ENCODE measurements at places on chromosomes 11 and 22. TPM values are rescaled to one million over a fixed set of nuclear protein-coding genes. Genes with fewer than 3 reads are reported as not detected.

DNA sequence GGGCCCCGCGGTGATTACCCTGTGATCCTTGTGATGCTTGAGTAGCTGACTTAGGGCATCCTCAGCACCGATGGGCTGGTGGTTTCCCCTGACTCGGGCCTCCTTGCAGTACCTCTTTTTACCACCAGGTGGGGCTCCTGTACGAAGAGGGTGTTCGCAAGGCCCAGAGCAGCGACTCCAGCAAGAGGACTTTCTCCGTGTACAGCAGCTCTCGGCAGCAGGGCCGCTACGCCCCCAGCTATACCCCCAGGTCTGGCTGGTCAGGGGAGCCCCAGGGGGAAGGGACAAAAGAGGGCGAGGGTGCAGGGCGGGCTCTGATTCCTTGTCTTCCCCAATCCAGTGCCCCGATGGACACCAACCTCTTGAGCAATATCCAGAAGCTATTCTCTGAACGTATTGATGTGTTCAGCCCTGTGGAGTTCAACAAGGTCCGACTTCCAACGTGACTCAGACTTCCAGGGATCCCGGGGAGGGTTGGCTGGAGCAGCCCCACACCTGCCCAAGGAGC is 1.3 kb upstream of the TM7SF2 start:
- peaks cover 12% of the 10 kb centered on the region for H3K36me3 ChIP-seq
- DNase-seq = no peak

The SAA1 gene
- 60.4 TPM for total RNA-seq

- H3K4me1 ChIP-seq = no peaks in the 10 kb centered on the region
- no peak overlapping the region for H3K4me3 ChIP-seq
- H3K36me3 ChIP-seq = no peaks in the 10 kb centered on the region
Observed at GRCh38 chr11:66415423-66415822, 5.4 kb upstream of the NPAS4 start.

The SLC36A4 gene
- total RNA-seq = 16.7 TPM

DNA sequence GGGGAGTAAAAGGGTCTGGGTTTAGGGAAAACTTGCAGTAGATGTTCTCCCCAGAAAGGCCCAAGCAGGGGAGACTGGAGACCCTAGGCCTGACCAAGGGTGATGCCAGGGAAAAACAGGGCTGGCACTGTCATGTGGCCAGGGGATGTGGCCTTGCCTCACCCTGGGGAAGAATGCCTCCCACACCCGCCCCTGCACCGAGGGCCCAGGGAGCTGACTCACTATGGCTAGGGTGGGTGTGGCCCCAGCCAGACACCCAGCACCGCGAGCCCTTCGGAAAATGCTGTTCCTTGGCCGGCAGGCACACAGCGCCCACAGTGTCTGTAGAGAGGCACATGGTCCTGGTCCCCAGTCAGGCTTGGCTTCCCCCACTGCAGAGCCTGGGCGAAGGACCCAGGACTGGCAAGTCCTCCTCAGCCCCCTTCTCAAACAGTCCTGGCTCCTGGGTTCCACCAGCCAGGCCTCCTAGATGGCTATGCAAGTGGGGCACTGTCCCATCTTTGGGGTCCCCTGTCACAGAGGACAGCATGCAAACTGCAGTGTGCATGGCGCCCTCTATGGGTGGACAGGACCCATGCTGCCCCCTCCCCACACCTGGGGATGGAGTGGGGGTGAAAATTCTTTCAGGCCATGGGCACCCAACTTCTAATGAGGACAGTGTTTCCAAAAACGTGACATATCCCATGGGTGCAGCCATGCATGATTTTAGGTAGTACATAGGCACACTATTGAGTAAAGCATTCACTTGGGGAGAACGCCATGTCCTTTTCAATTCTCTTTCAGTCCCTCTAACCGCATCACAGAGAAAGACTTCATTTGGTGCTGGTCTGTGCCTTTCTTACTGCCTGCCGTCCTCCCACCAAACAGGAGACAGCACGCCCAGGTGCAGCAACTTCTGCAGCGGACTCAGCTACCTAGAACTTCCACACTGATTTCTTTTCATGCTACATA is 15.2 kb downstream of the TMPRSS5 start:
- peak; percentile 92 for DNase-seq
- no peak overlapping the region for H3K4me3 ChIP-seq
- H3K27ac ChIP-seq = no peak overlapping the region
- H3K4me1 ChIP-seq = peaks cover 5% of the 10 kb centered on the region

DNA sequence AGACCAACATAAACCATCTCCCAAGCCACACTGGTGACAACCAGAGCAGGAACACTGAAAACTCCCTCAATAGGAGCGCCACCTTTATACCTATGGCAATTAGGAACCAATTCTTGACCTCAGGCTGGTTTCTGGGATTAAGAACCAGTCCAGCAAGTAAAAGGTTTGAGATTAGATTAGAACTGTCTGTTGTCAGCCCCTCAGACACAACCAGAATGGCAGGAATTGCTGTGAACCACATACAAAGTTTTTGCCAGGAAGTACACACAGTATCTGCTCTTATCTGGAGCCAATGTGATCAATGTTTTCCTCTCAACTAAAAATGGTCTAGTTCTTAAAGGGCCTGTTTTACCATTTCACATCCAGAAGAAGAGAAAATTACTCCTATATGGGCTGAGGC is 55.2 kb downstream of the RBFOX2 start:
- H3K4me1 ChIP-seq = peaks cover 60% of the 10 kb centered on the region
- no peaks in the 10 kb centered on the region for H3K36me3 ChIP-seq
- H3K4me3 ChIP-seq = no peak overlapping the region

- H3K4me3 ChIP-seq = no peak overlapping the region
- no peaks in the 10 kb centered on the region for H3K4me1 ChIP-seq
- H3K36me3 ChIP-seq = peaks cover 60% of the 10 kb centered on the region
- no peak overlapping the region for H3K27ac ChIP-seq
Observed at GRCh38 chr11:93756748-93757147, 15.3 kb downstream of the C11orf54 start.

- H3K36me3 ChIP-seq = no peaks in the 10 kb centered on the region
- no peaks in the 10 kb centered on the region for H3K27me3 ChIP-seq
- H3K4me3 ChIP-seq = no peak overlapping the region
- DNase-seq = no peak
- no peak overlapping the region for H3K27ac ChIP-seq
Observed at GRCh38 chr11:2472428-2473186, 27.8 kb downstream of the KCNQ1 start.

DNA sequence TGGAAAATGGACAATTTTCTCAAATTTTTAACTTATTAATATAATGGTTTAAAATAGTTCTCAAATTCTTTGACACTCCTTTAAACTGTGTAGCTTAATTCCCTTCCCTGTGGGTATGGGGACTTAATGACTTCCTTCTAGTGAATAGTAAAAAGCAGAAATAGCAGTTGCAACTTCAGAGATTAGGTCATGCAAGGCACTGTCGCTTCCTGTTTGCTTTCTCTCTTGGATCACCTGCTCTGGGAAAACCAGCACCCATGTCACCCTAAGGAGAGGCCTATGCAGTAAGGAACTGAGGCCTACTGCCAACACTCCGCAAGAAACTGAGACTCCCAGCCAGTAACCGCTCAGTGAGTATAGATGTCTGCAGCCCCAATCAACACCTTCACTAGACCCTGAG is 5.5 kb upstream of the PANX3 start:
- DNase-seq = no peak
- no peak overlapping the region for H3K4me3 ChIP-seq
- H3K36me3 ChIP-seq = no peaks in the 10 kb centered on the region
- no peaks in the 10 kb centered on the region for H3K27me3 ChIP-seq

- H3K27ac ChIP-seq = no peak overlapping the region
- no peaks in the 10 kb centered on the region for H3K36me3 ChIP-seq
- DNase-seq = no peak
- no peaks in the 10 kb centered on the region for H3K4me1 ChIP-seq
- H3K4me3 ChIP-seq = no peak overlapping the region
- no peaks in the 10 kb centered on the region for H3K27me3 ChIP-seq
Observed at GRCh38 chr11:47204637-47204989, 10.2 kb upstream of the DDB2 start.

DNA sequence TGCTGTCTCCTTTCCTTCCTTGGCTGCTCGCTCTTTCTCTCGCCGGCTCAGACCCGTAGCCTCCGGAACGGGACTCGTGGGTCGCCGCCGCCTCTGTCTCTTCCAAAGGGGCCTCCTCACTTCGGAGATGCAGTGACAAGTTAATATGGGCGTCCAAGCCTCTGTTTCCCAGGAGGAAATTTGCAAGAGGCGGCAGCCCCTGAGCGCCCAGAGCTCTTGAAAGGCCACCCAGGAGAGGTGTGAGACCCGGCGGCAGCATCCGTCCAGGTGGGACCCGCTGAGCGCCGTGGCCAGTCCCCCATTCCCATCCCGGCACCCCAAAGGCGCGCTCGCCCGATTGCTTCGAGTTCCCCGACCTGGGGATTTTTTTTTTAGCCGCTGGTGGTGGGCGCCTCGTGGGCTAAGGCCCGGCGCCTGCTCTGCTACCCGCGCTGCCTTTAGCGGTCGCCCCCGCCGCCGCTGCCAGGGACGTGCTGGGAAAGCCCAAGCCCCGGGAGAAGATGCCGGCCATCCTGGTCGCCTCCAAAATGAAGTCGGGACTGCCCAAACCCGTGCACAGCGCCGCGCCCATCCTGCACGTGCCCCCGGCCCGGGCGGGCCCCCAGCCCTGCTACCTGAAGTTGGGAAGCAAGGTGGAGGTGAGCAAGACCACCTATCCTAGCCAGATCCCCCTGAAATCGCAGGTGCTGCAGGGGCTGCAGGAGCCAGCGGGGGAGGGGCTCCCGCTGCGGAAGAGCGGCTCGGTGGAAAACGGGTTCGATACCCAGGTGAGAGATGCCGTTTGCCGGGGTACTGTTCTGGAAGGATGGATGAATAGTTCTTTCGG is 772 bp downstream of the NAV2 start:
- no peaks in the 10 kb centered on the region for H3K27me3 ChIP-seq
- peak overlapping the region; percentile 80 for H3K27ac ChIP-seq

The SELENOH gene
- 120 TPM for total RNA-seq

The OR52I1 gene
- not detected for total RNA-seq

GRCh38 chr22:47114813-47115517 is 352.5 kb downstream of the TBC1D22A start:
- no peak overlapping the region for H3K4me3 ChIP-seq
- no peaks in the 10 kb centered on the region for H3K4me1 ChIP-seq
- H3K36me3 ChIP-seq = no peaks in the 10 kb centered on the region
- H3K27me3 ChIP-seq = no peaks in the 10 kb centered on the region
- no peak for DNase-seq

DNA sequence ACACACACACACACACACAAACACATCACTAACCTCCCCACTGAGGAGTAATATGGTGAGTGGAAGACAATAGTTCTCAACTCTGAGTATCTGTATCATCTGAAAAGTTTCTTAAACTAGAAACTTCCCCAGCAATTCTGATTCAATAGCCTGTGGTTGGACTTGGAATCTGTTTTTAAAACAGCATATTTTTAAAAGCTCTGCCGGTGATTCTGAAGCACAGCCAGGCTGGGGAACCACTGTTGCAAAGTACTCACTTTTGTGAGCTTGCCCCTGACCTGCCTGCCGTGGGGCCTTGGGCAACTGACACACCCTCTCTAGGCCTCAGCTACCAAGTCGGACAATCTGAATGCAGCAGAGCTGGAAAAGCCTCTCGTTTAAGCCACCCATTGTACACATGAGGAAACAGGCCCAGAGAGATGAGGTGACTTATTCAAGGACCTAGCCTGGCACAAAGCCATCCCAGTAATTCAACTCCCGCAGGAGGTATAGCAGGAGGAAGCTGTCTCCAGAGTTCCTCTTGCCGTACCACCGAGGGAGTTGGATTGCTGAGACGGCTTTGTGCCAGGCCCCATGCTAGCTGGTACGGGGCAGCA is 8.9 kb downstream of the SLC15A3 start:
- no peaks in the 10 kb centered on the region for H3K27me3 ChIP-seq
- no peak overlapping the region for H3K4me3 ChIP-seq
- peaks cover 25% of the 10 kb centered on the region for H3K36me3 ChIP-seq
- peaks cover 18% of the 10 kb centered on the region for H3K4me1 ChIP-seq

DNA sequence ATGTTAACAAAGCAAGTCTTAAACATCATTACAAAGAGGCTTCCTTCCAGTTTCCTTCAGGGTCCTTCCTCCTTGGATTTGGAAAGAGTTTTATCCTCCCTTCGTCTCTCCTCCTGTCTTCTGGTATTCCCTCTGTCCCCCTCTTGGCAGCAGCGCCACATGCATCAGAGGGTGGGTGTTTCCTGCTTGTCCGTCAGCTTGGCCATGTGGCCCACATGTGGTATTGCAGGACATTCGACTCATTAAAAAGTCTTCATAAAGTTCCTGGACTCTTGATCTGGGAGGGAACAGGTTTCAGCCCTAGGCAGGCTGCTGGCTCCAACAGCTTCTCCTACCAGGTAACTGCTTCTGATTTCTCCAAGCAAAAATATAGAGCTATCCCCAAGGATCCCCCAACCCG is 189.8 kb downstream of the CSNK2A3 start:
- H3K27ac ChIP-seq = peak overlapping the region; percentile 14
- peaks cover 6% of the 10 kb centered on the region for H3K4me1 ChIP-seq
- DNase-seq = no peak

GRCh38 chr11:41533761-41534160 is 74.3 kb upstream of the LRRC4C start:
- no peaks in the 10 kb centered on the region for H3K36me3 ChIP-seq
- H3K27ac ChIP-seq = no peak overlapping the region
- DNase-seq = no peak
- no peaks in the 10 kb centered on the region for H3K27me3 ChIP-seq

The RIMBP3C gene
- total RNA-seq = not detected

DNA sequence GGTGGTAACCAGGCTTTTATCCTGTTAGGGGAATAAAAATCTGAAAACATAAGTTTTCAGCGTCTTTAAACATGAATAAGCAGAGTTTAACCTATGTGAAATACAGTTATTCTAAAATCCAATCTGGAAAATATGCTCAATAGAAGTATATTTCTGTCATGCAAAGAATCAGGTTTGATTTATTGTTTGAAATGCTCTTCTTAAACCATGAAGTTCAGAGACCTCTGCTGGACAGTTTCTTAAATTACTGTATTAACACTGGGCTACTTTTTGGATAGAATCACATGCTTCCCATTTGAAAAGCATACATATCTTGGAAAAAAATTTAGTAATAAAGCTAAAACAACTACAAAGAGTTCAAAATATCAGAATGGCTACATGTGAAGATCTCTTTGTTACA is 25.4 kb downstream of the APIP start:
- no peaks in the 10 kb centered on the region for H3K27me3 ChIP-seq
- no peak for DNase-seq
- no peak overlapping the region for H3K27ac ChIP-seq
- no peak overlapping the region for H3K4me3 ChIP-seq
- H3K4me1 ChIP-seq = no peaks in the 10 kb centered on the region

Measured in vagina (tissue), 2 donors.